AG10803 (cell line): ENCODE measurements at places on chromosomes 3 and 15.

GRCh38 chr3:184682671-184683070 lies 29.2 kb downstream of the MAGEF1 start:
- no peak for DNase-seq

DNA sequence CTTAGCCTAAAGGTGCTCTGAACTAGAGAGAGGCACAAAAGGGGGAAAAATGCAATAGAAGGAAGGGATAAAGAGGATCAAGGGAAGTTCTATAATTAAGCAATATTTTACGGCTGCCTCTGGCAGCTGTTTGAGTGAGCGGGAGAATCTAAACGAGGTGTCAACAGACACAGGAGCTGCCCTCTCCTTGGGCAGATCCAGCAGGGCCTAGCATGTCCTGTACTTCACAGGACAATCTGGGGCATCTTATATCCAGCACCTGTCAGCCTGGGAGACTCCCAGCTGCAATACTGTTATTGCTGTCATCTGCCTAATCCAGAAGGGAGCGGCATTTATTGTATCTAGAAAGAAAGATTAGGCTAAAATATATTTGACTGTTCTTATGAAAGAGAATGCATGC lies 68.9 kb downstream of the WWTR1 start:
- DNase-seq, result no peak

- no peak for DNase-seq
These were observed 265.1 kb downstream of the UBE2E2 start for GRCh38 chr3:23468203-23468602.

GRCh38 chr3:122031123-122031468 lies 9.0 kb upstream of the ILDR1 start:
- no peak for DNase-seq

DNA sequence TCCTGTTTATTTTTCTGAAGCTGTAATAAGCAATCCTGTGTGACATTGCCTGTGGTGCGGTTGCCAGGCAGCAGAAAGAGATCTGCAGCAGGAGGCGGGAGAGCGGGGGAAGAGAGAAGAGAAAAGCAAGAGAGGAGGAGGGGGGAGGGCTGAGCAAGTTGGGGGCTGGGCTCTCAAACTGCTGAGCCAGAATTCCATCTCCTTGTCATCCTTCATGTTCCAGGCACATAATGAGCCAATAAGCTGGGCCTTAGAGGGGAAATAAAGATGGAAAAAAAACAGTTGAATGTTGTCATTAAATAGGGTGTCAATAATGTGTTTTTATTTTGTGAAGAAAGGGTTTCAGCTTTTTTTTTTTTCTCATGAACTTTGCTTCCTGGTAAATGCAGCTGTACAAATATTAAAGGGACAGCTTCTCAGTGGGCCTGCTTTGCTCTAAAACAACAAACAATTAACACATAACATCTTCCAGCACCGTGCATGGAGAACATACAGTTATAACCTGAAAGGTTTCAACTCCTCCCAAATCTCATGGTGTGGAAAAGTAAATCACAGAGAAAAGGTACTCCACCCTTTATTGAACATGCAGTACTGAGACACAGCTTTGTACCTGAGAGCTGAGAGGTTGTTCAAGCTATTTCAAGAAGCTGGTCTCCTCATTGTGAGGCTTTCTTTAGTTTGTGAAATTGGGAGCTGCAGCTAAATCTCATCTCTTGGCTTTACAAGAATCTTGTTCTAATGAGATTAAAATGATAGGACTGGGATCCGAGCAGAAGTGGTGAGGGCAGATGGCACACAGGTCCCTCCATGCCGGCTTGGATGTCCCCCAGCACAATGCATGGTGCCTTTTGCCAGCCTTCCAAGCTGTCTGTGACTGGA lies 451.1 kb upstream of the KCNMB2 start:
- DNase-seq, result peak; percentile 88

DNA sequence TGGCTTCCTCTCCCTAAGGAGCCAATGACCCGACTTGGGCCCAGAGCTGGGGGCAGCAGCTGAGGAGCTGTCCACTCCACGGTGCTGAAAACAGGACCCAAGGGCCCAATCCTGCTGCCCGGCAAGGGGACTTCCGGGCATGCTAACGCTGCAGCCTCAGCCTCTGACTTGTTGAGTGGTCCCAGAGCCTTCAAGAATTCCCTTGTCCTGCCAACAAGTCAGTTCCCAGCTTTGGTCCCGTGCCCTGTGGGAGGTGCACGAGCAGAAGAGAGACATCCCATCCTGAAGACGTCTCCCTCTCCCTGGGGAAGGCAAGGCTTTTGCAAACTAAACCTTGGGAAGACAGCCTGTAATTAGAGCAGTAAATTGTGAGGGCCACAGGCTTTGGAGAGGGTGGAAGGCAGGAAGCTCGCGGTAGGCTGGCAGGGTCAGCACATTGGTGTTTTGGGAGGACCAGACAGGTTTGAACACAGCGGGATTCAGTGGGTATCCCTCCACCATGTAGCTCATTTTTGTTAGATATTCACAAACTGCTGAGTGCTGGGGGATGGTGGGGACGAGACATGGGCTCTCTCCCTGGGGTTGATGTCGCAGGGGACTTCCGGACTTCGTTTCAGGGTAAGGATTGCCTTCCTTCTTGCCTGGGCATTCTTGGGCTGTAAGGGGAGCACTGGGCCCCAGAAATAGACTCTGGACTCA lies 29.8 kb upstream of the PRR23E start:
- DNase-seq, result no peak

DNA sequence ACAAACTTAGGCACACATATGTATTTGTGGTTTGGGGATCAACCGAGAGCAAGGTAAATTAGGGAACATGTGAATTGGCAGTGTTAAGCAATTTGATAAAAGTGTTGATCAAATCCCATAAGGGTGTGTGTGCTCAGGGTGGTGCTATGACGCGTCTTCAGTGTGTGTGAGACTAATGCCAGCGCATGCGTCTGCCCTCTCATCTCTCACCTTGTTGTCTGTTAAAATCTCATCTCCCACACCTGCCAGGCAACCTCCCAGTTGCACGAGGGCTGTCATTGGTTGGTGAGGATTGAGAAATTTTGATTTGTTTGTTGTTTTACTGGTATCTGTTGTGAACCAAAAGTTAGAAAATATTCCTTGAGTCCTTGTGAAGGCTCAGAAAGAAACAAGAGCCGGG lies 137.2 kb upstream of the ICE2 start:
- no peak for DNase-seq

- DNase-seq, result no peak
These were observed 63.4 kb downstream of the PPARG start for GRCh38 chr3:12352253-12352652.

DNA sequence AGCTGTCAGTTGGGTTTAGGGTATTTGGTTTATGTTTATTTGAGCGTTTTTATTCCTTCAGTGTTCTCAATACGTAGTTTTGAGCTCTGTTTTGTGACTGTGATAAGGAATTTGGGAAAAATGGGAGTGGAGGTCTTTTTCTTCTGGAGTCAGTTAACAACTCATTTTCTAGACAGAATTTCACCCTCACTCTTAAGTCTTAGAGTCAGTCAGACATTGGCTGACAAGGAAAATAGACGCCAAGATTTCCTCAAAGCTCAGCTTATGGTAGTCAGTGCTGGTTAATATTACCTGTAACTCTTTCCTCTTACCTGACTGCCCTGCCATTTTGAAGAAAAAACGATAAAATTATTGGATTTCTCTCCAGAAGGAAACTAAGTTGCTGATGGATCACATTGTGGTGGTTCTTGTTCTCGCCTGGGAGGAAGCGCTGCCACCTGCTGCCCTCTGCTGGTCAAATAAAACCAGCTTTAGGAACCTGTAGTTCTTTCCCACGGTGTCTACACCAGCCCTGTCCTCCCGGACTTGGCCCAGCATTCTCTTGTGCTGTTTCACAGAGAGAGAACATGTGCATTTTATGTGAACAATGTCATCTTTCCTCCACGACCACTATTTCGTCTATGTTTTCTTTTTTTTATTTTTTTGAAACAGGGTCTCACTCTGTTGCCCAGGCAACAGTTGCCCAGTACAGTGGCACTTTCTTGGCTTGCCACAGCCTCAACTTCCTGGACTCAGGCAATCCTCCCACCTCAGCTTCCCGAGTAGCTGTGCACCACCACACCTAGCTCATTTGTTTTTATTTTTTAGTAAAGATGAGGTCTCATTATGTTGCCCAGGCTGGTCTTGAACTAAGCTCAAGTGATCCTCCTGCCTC lies 41.4 kb upstream of the UMPS start:
- DNase-seq, result peak; percentile 73

GRCh38 chr3:121730940-121731687 lies 18.4 kb downstream of the GOLGB1 start:
- no peak for DNase-seq

- DNase-seq, result no peak
These were observed 131.2 kb downstream of the MAGI1 start for GRCh38 chr3:65907232-65908130.

DNA sequence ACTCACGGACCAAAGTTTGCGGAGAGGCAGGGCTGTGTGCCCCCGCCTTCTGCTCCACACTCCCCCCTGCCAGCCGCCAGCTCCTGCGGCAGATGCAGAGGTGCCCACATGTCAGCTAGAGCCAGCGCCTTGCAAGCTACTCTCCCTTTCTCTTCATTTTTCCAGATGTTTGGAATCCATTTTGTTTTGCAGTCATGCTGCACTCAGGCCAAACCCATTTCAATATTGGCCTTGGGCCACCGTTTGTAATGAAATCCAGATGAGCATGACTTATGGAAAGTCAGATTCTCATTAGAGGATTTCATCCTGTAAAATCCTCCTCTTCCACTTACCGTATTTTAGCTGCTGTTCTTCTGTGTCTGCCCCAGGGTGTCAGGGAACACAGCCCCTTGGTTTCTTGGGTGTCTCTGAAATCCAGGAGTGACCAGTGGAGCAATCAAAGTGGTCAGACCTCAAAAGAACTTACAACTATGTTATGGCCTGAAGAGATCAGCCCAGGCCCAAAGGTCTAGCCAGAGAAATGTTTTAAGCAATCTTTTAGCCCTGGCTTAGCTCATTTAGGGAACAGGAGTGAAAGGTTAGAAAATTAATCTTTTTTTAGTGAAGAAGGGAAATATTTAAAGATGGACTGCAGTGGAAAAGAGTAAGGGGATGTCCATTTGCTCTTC lies 65.8 kb downstream of the AAGAB start:
- DNase-seq, result peak; percentile 96

DNA sequence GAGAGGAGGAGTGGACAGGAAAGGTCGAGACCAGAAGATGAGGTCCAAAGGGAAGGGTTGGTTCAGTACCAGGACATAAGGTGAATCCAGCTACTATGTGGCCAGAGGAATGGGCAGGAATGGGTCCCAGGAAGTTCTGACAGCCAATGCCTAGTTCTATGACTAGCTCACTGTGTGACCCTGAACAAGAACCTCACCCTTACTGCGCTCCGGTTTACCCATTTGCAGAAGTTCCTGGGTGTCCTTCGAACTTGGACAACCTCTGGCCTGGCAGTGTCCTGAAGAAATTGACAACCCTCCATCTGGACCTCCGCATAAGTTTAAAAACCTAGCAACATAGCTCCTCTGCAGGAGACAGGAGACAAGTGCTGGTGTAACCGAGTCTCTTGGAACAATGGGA lies 12.2 kb upstream of the PSTPIP1 start:
- DNase-seq, result no peak

DNA sequence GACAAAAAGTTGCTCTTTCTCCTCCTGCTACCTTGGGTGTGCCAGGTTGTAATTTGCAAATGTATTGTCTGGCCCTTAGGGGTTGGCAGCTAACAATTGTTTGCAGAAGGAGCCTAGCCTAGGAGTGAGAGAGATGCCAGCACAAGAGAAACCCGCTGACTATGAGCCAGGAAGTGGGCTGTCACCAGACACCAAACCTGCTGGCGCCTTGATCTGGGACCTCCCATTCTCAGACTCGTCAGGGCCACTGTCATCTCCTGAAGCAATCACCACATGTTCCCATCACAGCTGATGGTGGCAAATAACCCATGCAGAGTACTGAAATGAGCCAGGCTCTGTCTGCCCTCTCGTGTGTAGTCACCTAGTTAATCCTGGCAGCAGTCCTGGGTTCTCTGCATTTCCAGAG lies 406.4 kb upstream of the NPAP1 start:
- no peak for DNase-seq

- DNase-seq, result peak; percentile 21
These were observed 128.2 kb downstream of the ADAMTS9 start for GRCh38 chr3:64559588-64559987.

GRCh38 chr3:42032693-42033349 lies 58.3 kb upstream of the TRAK1 start:
- DNase-seq, result peak; percentile 100

- peak; percentile 43 for DNase-seq
These were observed 83.4 kb downstream of the MESD start for GRCh38 chr15:80906159-80906766.

DNA sequence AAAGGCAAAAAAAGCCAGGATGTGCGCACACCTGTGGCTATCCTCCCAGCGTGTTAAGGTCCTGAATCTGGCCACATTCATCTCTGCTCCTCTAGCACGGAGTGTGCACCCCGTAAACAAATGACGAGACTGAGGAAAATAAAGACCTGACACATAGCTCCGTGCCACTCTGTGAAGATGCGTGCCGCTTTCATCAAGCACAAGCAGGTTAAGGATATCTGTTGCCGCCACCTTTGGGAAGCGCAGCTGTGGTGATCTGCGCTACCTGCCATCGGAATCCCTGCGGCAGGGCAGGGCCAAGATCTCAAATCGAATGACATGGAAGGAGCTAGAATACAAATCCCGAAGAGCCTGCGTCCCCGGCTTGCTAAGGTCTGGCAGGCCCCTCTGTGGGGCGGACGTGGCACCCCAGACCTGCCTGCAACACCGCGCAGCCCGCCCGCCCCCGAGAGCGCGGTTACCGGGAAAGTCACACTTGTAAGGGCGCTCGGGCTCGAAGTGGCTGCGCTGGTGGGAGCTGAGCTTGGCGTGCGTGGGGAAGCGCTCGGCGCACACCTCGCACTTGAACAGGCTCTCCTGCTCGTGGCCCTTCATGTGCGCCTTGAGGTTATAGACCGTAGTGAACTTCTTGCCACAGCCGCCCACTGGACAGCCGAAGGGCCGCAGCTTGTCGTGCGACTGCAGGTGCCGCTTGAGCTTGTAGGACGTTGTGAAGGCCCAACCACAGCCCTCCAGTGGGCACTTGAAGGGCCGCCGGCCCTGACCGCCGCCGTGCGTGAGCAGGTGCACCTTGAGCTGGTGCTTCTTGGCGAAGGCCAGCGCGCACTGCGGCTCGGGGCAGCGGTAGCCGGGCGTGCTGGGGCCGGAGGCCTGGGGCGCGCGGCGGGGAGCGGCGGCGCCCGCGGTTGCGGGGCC lies 936 bp downstream of the ZXDC start:
- peak; percentile 37 for DNase-seq

GRCh38 chr15:70101459-70102113 lies 3.9 kb upstream of the TLE3 start:
- DNase-seq, result peak; percentile 77

GRCh38 chr3:25257026-25257425 lies 171.0 kb upstream of the RARB start:
- peak; percentile 25 for DNase-seq

- peak; percentile 15 for DNase-seq
These were observed 3.7 kb downstream of the SHQ1 start for GRCh38 chr3:72844436-72844993.

- DNase-seq, result no peak
These were observed 70.1 kb downstream of the TBC1D2B start for GRCh38 chr15:78007211-78007931.

- DNase-seq, result no peak
These were observed 1.8 kb downstream of the HYAL3 start for GRCh38 chr3:50297384-50297775.

- DNase-seq, result no peak
These were observed 39.7 kb downstream of the NPTN start for GRCh38 chr15:73593304-73594074.

- DNase-seq, result no peak
These were observed 315.2 kb downstream of the UACA start for GRCh38 chr15:70447928-70448698.

- DNase-seq, result no peak
These were observed 48.8 kb downstream of the ACAP2 start for GRCh38 chr3:195394024-195394423.

GRCh38 chr3:142578329-142579223 lies at the start of gene ATR:
ATR (minus strand) TSS chr3:142578733; CDS start chr3:142578704, 29 bp downstream.
- peak; percentile 95 for DNase-seq
